T47D (cell line): ENCODE measurements at places on chromosomes 6 and 20.

DNA sequence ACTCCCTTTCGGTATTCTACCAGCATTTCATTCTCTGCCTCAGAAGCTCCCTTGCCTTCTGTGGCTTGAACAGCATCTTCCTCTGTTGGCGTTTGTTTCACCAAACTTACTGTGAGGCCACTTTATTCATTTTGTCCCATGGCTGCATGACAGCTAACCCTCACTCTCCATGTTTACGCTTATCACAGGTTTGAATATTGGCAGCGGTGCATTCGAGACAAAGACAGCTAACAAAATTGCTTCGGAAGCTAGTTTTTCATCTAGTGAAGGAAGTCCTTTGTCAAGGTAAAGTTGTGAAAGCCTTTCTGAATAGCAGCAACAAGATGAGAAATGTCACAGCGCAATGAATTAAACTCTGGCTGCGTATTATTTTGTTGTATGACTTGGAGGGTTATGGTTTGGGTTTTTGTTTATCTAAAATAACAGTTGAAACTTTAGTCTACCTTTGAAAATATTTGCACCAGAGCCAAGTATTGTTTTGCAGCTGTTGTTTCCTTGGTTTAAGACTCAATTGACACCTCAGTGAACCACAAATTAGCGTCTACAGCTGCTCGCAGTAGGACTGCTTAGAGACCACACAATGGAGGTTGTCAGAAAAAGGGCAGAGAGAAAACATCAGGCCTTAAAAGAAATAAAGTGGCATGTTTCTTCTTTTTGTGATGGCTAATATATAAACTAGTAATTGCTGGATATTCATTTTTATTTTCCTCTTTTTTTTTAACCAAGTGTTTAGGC is 70.4 kb upstream of the XRN2 start:
- no peak for DNase-seq

GRCh38 chr20:56955680-56956079 is 310.8 kb downstream of the BMP7 start:
- DNase-seq, result no peak

DNA sequence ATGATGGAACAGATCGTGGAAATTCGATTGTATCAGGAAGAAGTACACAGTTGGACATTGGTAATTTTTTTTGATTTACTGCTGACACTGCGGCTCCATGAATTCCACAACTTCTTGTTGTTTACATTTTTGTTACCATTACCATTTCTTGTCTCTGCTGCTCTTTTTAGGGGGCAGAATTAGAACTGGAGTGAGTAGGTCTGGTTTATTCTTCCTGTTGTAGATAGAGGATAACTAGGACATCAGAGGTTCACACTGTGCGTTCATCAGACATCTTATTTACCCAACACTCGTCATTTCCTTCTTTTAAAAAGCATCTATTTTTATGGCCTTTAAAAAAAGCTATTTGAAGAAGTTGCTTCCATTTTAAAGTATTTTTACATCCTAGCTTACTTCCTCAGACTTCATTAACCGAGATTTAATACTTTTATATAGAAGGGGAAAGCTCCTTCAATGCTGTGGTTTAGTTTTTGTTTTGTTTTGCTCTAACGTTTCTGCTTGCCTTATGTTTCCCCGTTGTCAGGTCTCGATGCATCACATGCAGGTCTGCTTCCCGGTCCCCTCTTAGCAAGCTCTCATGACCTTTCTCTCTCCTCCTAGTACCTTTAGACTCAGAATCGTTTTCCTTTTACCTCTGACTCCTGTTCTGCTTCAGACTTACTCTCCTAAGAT is 139.1 kb downstream of the ARID1B start:
- no peak for DNase-seq

- no peak for DNase-seq
Measured at GRCh38 chr20:59813948-59814839, 119.2 kb downstream of the SYCP2 start.

DNA sequence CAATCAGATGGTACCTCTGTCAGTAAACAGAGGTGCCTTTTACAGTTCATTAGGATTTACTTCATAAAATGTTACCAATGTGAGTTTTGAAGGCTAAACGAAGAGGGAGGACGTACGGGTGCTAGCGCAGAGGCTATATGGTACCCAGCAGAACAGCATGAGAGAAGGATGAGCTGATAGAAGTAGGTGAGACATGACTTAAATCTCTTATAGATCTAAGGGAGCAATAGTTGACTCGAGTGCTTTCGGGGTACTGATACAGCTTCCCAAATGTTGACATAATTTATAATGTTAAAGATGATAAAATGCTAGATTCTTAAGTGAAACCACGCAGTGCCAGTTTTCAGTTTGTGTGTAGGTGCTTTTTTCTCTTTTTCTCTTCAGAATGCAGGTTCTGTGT is 72.6 kb downstream of the HIVEP1 start:
- DNase-seq, result no peak

- no peak for DNase-seq
Measured at GRCh38 chr6:45438151-45438550, 60.4 kb upstream of the SUPT3H start.

DNA sequence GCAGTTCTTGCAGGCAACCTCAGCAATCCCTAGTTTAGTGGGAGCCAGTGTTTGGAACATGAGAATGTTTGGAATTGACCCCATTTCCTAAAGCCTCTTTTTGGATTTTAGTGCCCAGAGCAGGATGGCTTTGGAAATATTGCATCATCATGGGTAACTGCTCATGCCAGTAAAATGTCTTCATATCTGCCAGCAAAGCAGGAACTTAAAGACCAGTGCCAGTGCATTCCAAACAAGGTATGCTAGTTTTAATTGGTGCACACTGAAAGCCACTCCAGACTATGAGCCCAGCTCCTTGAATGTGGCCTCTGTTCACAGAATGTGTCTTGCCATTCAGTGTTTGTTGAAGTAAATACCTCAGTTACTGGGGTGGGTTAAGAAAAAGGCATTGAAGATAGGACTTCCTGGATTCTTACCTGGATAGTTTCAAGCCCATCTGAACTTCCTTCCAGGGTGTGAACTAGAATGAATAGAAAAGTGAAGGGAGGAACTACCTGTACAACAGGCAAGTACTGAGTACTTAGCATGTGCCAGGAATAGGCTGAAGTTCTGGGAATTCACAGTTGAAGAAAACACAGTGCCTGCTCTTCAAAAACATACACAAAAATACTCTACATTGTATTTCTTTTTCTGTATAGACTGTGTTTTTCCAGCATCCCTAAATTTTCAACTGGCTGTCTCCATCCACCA is 70.5 kb downstream of the COL19A1 start:
- DNase-seq, result peak; percentile 68

DNA sequence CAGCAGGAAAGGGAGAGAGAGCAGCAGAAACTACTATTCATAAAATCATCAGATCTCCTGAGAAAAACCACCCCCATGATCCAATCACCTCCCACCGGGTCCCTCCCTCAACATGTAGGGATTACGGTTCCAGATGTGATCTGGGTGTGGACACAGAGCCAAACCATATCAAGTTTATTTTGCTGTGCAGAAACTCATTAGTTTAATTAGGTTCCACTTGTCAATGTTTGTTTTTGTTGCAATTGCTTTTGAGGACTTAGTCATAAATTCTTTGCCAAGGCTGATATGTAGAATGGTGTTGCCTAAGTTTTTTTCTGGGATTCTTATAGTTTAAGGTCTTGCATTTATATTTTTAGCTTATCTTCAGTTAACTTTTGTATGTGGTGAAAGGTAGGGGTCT is 422.0 kb upstream of the HS3ST5 start:
- DNase-seq, result no peak

DNA sequence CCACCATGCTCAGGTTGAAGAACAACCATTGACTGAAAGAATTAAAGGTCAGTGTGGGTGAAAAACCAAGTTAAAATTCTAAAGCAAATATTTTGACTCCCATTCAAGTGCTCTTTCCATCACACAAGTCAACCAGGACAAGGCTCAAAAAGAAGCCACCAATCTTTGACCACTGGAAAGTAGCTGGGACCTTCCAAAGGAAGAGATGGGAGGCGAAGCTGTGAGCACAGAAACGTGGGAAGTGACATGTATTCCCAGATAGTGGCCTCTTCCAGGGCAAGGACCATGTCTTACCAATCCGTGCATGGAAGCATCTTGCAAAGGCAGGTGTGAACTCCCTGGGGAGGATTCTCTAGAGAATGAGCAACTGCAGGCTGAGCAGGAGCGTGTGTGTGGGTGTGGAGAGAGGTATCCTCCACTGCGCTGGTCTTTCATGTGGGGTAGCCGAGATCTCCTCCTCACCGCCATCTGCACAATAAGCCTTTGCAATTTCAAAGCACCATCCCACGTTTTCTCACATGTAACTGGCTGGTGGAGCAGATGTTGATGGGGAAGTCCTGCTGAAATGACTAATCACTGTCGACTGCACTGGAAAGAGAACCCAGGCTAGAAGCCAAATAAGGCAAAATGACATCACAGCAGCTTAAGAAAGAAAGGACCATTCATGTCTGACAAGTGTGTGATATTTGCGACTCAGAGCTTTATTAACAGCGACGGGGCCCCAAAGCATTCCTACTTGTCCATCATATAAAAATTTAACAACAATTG is 189.4 kb upstream of the RREB1 start:
- no peak for DNase-seq

GRCh38 chr20:38167851-38168760 is 3.0 kb upstream of the TGM2 start:
- no peak for DNase-seq

DNA sequence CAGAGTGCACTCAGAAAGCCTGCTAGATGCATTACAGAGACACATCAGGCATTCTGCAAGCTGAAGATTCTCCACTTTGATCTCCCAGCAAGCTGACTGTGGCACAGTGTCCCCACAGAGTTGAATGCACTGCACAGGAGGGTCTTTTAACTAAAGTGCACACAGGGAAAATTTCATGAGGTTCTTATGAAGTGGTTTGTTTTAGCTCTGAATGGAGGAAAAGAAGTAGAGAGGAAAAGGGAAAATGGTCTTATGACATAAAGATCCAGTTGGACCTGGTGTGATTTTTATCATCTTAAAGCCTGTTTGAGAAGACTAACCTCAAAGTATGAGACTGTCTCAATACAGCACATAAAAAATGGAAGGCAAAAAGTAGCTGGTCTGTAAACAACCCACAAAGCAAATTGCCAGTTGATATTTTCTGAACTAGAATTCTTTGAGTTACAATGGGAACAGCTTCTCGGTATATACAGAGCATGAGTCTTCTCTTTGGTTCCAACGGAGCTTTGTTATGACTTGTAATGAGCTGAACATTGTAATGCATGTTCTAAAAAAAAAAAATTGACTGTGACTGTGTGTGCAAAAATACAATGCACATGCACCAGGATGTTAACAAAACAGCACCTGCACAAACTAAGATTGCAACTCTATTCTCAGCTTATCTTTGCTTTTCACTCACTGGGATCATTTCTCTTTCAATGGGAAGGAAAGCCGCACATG is 383.0 kb upstream of the ID4 start:
- DNase-seq, result no peak

DNA sequence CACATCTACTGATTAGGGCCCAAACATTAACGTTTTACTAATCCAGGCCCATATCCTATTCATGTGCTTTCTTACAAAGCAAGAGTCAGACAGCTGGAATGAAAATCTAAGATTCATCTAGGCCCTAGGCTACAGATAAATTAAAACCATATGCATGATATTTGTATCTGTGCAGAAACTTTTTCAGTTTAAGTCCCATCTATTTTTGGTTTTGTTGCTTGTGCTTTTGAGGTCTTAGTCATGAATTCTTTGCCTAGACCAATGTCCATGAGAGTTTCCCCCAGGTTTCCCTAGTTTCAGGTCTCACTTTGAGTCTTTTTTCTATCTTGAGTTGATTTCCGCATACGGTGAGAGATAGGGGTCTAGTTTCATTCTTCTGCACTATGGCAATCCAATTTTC is 20.2 kb downstream of the ADNP start:
- DNase-seq, result no peak

GRCh38 chr6:52333840-52334200 is 28.1 kb upstream of the PAQR8 start:
- DNase-seq, result no peak

GRCh38 chr6:100266494-100267401 is 198.0 kb downstream of the SIM1 start:
- DNase-seq, result no peak

GRCh38 chr20:10660661-10661060 is 13.1 kb downstream of the JAG1 start:
- no peak for DNase-seq

DNA sequence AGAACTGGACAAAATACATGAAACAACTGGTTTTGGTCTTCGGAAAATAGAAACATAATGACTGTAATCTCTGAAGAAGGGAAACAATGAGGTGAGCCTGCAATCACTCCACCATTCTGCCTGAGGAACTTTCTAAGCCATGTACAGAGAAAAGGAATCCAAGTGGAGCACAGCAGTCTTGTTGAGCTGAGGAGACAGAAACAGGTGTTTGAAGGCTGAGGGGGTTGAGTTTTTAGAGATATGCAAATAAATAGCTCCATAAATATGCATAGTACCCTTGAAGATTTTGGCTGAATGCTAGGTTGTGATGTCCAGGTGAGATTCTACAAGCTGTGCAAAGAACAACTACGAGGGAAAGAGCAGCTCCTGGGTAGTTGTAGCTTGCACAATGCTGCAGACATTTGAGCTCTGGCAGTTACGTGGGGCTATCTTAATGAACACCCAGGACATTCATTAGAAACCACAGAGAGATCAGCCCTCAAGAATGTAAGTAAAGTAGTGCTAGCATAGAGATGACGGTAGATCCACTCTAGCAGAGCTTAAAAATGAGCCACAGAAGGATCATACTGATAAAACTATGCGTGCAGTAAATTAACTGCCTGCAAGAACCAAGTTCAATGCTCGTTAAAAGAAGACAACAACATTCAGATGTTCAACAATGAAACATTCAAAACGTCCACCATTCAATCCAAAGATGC is 24.3 kb downstream of the TUBB2B start:
- no peak for DNase-seq

GRCh38 chr20:58307270-58307669 is 2.2 kb upstream of the RAB22A start:
- no peak for DNase-seq

- DNase-seq, result no peak
Measured at GRCh38 chr6:115891111-115891669, 169.5 kb downstream of the FRK start.

- DNase-seq, result no peak
Measured at GRCh38 chr20:53922901-53923314, 147.5 kb downstream of the BCAS1 start.

DNA sequence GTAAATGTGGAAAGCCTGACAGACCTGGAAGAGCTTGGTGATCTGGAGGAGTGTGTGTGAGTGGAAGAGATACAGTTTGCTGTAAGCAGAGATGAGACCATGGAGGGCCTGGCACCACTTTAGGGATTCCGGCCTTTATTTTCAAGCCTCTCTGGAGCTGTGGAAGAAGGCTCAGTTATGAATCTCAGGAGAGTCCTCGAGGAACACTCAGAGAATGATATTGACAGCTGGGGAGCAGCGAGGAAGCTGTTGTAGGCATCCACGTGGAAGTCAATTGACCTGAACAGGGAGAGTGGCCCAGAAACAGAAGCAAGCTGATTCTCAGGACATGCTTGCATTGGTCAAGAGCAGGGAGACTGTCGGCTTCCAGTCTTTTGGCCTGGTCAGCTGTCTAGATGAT is 108.4 kb upstream of the FOXQ1 start:
- DNase-seq, result no peak

GRCh38 chr20:49937027-49937929 is 1.1 kb downstream of the RNF114 start:
- DNase-seq, result no peak
